Sigmoid colon (tissue), 7 donors: ENCODE measurements at places on chromosomes 2 and 18. TPM values are rescaled to one million over a fixed set of nuclear protein-coding genes. Genes with fewer than 3 reads are reported as not detected.
A peak's percentile ranks its signal among the peaks of the same experiment; 100 is the strongest.

- DNase-seq: no peak
These were observed 12.9 kb upstream of the CHST9 start for GRCh38 chr18:27198036-27198435.

GRCh38 chr2:214203214-214203613, 207.6 kb upstream of the VWC2L start:
- DNase-seq: no peak

- no peak for DNase-seq
These were observed 106.0 kb downstream of the DTNB start for GRCh38 chr2:25567406-25567805.

- DNase-seq: no peak
These were observed 835.3 kb downstream of the EPHA4 start for GRCh38 chr2:220736778-220737177.

- no peak for DNase-seq
These were observed 8.6 kb downstream of the SPR start for GRCh38 chr2:72895759-72896281.

GRCh38 chr2:190277234-190278112, 42.2 kb downstream of the HIBCH start:
- DNase-seq: no peak

GRCh38 chr2:105869341-105869740, 124.6 kb downstream of the NCK2 start:
- no peak for DNase-seq

DNA sequence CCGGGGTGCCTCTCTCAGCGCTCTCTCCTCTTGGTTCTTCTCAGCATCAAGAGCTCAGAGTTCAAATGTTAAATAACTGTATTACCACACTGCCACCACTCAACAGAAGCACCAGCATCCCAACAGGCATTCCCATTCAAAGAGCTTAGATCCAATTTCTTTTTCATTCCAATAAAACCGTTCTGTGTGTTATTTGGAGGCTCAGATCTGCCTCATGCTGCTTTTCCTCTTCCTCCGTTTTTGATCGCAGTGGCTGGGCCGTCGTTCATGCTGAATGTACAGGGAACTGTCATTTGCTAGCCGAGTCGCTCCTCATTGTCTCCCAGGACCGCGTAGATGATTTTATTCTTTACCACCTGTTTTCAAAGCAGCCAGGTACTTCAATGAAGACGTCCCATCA, 798.9 kb upstream of the SALL3 start:
- no peak for DNase-seq

- DNase-seq: no peak
These were observed 1.7 kb downstream of the CYTIP start for GRCh38 chr2:157442191-157442590.

DNA sequence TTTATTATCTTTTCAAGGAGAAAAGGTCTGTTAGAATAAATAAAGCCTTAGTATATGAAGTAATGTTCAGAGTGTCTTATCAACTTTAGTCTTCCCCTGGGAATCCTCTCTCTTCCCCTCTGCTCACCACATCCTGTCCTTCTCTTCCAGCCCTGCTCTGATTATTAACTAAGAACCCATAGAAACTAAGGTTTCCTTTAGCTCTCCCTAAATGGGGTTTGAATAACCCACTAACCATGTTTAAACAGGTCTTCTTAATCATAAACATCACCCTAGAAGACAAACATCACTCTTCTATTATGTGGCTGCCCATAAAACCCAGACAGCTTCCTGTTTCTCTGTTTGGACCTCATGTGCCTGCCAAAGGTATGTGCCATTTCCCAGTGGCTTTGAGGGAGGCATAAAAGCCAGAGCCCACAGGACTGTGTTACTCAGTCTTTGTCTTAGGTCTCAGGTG, 50.1 kb downstream of the SLC14A1 start:
- DNase-seq: no peak

DNA sequence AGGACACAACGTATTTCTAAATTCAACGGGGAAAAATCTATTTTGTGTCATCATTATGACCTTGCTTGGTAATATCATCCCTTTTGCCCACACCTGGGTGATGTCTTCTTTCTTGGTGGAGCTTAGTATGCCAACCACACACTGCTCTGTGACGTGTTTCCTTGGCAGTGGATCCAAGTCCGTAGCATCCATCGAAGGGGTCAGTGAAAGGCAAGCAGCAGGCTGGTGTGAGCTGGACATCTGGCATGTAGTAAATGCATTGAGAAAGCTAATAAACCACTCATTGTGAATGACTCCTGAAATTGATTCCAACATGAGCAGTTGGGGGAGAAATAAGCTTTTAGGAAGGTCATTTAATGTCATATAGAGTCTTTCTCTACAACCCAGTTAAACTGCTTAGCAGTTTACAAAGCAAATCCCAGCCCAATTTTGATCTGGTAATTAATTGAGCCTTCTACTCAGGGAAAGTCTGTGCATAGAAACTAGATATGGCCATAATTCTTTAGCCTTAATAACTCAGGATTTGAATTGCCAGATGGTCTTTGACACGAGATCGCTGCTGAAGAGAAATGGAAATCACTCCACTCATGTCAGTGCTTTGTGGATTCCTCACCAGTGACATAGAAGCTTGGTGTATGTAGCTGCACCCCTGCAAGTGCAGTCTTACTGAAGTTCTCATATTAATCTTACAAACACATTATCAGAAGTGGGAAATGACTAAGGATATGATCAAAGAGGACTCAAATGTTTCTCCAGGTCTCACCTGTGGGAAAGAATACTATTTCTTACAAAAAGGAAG, 494.8 kb downstream of the CMPK2 start:
- DNase-seq: no peak

GRCh38 chr2:144516981-144517865, 2.7 kb downstream of the ZEB2 start:
- DNase-seq: peak; percentile 84

- no peak for DNase-seq
These were observed 879 bp upstream of the GALNT5 start for GRCh38 chr2:157256626-157257025.

DNA sequence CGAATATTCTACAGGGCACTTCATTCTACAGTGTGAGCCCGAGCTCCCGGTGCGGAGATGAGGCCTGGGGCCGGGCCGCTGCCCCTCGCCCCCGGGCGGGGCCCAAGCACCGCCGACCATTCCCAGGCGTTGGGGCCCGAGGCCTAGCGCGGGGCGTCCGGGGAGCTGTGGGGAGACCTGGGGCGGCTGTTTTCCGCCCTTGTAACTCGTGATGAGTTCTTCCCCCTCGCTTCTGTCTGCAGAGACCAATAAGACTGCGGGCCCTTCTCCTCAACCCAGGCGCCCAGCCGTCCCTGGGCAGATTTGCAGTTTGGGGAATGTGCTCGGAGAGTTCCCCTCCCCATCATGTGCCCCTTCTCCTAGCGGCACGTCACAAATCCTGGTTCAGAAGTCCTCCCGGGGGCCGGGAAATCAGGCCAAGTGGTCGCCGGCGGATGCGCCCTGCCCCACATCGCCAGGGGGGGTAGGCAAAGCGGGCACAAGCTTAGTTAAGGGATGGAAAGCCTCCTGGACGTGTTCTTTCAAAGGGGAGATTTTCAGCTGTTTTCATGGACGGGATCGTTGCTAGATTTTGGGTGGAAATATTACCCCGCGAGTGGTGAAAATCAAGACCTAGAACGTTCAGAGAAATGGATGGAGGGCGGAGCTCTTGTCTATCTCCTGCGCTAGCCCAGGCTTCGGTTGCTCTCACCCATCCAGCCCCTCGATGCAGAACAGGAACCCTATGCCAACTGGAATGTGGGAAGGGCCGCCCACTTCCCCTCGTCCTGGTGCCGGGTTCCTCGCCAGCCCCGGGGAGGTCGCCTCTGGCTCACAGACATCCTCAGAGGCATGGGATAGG, 18.8 kb upstream of the HAAO start:
- DNase-seq: peak; percentile 86

DNA sequence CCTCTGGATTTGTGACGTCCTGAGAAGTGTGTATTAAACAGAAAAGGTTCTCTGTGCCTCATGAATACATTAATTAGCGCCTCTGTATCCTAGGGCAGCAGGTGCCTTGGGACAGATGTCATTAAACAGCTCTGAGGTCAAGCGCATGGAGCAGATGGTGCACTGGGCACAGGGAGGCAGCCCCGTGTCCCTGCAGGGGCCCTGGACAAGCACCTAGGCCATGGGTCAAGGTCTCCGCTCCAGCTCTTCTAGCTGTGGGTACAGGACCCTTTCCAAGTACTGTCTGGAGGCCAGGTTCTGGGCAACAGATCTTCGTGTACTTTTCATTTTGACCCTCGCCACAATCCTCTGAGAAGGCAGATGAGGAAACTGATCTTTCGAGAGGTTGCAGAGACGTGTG, 126.4 kb downstream of the KCTD1 start:
- no peak for DNase-seq

DNA sequence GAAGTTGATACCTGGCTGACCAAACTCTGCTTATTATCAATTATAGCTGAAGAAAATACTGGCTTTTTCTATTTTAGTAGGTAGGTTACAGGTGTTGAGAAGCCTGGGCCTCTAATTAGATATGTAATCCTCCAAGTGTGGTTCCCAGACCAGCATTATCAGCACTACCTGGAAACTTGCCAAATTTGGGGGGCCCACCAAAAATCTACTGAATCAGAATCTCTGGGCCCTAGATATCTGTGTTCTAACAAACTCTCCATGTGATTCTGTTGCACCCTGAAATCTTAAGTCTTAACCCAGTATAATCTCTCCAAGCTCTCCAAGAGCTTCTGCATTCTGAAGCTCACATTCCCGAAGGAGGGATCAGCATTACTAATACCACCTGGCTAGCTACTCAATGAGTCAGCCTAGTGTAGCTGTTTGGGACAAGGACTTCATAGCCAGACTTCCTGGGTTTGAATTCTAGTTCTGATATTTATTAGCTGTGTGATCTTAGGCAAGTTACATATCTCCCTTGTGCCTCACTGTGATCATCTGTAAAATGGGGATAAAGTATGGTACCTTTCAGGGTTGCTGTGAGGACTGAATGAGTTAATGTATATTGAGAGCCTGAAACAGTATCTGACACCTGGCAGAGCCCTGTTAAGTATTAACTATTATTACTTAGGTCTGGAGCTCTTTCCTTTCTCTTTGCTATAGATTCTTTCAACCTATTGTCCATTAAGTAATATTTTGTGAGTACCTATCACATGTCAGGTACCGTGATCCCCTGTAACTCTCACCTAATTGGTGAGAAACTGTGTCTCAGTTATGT, 94.1 kb upstream of the CD302 start:
- no peak for DNase-seq

DNA sequence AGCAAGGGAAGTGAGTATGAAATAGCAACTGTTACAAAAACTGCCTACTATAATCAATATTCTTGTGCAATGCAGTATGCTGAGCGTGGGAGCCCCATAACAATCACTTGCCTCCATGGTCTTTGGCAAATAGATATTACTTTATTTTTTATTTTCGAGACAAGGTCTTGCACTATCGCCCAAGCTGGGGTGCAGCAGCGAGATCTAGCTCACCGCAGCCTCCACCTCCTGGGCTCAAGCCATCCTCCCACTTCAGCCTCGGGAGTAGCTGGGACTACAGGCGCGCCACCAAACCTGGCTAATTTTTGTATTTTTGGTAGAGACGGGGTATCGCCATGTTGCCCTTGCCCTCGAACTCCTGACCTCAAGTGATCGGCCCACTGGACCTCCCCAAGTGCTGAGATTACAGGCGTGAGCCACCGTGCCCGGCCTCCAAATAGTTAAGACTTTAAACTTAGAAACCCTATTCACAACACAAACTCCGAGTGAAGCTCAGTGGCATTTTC, 1.2 kb upstream of the CCNT2 start:
- no peak for DNase-seq

DNA sequence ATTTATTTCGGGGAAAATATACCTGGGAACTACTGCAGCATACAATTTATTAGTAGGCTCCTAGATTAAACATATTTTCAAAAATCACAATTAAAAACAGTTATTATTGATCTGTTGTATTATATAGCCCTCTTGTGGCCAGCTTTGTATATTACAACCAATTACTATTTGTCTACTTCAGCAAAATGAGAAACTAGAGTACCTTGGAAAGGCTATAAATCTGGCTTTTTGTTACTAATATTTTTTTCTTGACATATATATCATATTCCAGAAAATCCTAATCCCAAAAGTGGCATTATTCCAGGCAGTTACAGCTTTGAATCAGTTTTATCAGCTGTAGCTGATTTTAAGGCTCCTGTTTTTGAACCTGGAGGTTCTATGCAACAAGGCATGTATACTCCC, 101.2 kb downstream of the UBR3 start:
- DNase-seq: no peak

- DNase-seq: no peak
These were observed 14.8 kb downstream of the TIMM21 start for GRCh38 chr18:74163019-74163660.

GRCh38 chr2:18623782-18624181, 34.4 kb upstream of the NT5C1B start:
- DNase-seq: no peak

DNA sequence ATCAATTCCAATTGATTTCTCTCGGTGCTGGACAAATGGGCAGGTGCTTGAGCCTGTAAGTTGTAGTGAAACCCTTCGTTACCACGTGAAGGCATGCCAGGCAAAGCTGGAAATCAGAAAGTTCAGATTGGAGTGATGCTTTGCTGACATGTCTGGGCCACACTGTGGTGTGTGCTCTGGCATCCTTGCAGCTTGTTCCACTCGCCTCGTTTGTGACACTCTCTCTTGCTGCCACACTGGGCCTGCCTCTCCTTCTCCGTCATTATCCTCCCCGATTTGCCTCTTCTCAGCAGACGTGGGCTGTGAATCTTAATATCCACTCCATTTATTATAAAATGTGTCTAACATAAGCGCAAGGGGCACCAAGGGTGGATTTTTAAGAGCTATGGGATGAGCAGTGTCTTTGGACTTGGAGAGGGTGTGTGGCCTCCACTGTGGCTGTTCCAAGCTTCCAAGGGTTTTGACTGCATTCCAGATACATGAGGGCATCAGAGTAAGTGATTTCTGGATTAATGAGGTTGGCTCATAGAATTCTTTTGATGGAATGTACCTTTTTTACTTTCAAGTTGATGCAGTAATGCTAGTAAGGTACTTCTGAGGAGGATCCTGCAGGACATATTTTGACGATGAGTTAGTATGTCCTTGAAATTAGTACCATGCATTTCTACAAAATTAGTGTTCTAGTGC, 238.8 kb downstream of the TPGS2 start:
- no peak for DNase-seq

- DNase-seq: no peak
These were observed 34.1 kb upstream of the LIPG start for GRCh38 chr18:49527631-49528327.

GRCh38 chr18:9741406-9741792, 33.3 kb downstream of the RAB31 start:
- no peak for DNase-seq

- DNase-seq: no peak
These were observed 301.6 kb downstream of the SLC8A1 start for GRCh38 chr2:40150266-40150665.

The HOXD1 gene
- total RNA-seq: 0.41 TPM

The NFE2L2 gene
- 101 TPM for total RNA-seq

The ABCG5 gene
- not detected for total RNA-seq

The GRHL1 gene
- total RNA-seq: 2.5 TPM

The KCNE4 gene
- total RNA-seq: 13.8 TPM

The SNTG2 gene
- total RNA-seq: 0.99 TPM

The LRP1B gene
- 3.2 TPM for total RNA-seq
